H1 (cell line): ENCODE measurements at places on chromosomes 4 and X. TPM values are rescaled to one million over a fixed set of nuclear protein-coding genes. Genes with fewer than 3 reads are reported as not detected.

GRCh38 chr4:142824368-142824767, 21.7 kb downstream of the INPP4B start:
- no peak for DNase-seq

DNA sequence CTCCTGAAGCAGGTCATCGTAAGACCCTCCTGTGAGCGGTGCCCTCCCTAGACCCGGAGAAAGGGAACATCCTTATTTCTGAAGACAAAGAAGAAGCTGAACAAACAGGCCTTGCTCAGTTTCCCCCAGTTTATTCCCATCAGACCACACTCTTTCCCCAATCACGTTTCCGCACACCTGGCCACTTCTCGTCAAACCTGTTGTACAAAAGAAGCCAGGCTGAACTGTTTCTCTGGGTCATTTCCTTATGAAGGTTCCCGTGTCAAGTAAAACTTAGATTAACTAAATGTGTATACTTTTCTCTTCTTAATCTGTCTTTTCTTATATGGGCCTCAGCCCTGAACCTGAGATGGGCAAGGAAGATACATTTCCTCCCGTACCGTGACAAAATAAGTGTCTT, 111.6 kb upstream of the ENPP6 start:
- DNase-seq = no peak

SLIT2 gene
- 11.7 and 13.7 TPM in 2 replicates for total RNA-seq

TSPAN7 gene
- total RNA-seq = 31.7 and 32.1 TPM in 2 replicates

IL21 gene
- not detected in 2 replicates for total RNA-seq

TRIM61 gene
- total RNA-seq = 4.1 and 5.0 TPM in 2 replicates

MAP7D2 gene
- total RNA-seq = 0.65 and 1.0 TPM in 2 replicates

DNA sequence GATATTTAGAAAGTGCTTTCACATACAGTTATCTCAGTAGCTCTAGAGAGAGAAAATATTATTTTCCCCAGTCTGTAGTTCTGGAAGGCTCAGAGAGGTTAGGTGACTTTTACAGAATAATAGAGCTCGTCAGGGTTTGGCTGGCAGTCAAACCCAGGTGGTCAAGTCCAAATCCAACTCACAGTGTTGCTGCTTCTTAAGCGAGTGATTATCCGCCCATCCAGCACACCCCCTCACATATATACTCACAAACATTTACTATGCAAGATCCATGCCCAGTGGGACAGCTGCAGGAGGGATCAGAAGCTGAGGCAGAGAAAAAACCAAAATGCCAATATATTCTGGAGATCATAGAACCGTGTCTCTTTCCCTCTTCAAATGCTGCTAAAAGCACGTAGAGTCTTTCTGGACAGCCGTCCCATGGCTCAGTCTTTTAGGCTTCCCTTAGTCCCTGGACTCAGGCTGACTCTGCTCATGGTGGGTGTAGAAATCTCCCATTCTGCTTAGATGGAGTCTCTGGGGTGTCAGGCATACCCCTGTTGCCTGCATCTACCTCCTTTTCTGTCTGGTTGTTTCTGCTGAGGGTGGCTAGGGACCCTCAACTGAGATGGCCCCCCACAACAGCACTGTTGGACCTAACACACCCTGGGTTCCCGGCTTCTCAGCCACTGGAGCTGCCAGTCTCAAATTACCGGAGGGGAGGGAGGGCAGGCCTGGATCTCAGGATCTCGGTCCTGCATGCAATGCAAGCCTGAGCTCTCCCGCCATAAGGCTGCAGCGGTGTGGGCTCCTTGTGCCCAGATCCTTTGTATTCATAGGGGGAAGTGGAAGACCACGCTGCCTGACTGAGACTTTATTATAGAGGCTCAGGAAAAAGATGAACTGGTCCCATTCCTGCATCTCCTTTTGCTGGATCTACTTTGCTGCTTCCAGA, at the start of gene CHRNA9:
Gene CHRNA9, plus strand, starts transcription at position 743 of the 934 bp plus-strand sequence. Its CDS starts 135 bp downstream, at position 878.
- DNase-seq = no peak

DNA sequence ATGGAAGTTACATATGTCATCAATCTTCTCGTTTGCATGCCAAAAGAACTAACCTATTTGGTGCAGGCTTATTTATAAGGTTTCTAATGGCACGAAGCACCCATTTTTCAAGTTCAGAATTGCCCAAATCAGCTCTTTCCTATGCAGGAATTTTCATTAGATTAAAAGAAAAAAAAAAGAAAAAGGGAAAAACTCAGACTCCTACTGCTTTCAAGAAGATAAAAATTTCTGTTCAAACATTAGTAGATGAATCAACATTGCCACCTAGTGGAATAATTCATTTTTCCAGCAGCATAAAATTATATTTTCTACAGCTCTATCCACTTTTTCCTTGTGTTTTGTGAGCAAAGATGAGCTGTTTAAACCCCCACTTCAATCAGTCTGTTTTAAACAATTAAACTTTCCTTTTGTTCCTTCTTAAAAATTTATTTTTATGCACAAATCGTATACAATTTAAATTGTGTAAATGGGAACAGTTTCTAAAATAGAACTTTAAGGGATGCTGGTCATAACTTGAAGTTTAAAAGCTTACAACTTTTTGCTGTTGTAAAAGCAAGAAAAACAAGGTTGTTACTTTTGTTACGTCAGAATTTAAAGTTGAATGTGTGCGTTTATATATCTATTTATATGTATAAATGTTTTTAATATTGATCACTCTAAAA, 309.9 kb downstream of the ARAP2 start:
- no peak for DNase-seq

GRCh38 chrX:118174516-118175098, 58.0 kb upstream of the KLHL13 start:
- DNase-seq = no peak

QRFPR gene
- 0.88 and 1.0 TPM in 2 replicates for total RNA-seq

IL3RA gene
- total RNA-seq = not detected in 2 replicates

STBD1 gene
- 1.4 and 1.7 TPM in 2 replicates for total RNA-seq

ZNF595 gene
- total RNA-seq = 20.3 and 22.5 TPM in 2 replicates

DNA sequence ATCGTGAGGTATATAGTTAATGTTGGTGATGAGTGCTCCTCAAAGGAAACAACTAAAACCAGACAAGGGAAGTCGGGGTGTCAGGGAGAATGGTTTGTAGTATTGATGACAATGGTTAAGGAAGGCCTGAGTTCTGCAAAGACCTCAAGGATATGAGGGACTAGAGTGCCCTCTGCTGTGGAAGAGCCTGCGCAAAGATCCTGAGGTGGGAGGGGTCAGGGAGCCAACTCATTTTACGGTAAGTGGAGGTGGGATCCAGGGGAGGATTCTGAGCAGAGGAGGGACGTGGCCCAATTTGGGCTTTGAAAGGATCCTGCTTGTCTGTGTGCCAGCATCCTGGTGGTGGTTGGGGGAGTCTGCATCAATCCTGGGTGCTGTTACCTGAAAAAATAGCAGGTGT, 11.3 kb downstream of the UBA1 start:
- DNase-seq = no peak

GRCh38 chrX:13661735-13662288, 8.9 kb downstream of the TCEANC start:
- DNase-seq = no peak

SPATA4 gene
- total RNA-seq = not detected in 2 replicates

GSTCD gene
- total RNA-seq = 22.0 and 24.6 TPM in 2 replicates

DNA sequence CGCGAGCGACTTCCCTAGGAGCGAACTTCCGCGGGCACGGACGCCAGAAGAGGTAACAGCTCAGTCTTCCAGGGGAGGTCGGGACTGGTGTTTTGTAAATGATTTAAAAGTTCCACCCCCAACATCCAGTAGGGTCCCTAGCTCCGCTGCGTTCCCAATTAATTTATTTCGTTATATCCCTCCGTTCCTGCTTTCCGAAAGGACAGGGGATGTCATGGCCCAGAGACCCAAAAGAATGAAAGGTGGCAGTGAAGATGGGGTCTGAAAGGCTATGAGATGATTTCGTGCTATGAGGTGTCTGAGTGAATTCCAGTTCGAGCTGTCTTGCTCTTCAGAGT, 373 bp upstream of the SMIM43 start:
- DNase-seq = no peak

RGS12 gene
- 16.3 and 16.4 TPM in 2 replicates for total RNA-seq

DNA sequence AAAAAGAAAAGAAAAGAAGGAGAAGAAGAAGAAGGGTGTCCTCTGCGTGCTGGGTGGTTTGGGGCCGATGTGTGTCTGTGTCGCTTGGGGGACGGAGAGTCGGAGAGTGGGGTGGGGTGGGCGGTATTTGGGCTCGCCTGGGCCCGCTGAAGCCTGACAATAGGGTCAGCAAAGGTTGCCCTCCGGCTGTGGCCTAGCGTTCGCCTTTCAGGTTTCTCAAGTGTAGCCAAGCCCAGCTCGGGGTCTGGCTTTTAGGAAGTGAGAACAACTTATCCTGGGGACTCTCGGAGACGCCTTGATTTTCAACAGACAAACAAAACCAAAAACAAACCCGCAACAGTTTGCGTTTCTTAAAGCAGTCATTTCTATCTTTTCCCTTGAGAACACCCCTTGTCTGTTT, 4.1 kb upstream of the SOX3 start:
- no peak for DNase-seq

DCAF4L1 gene
- total RNA-seq = 0.15 and 0.17 TPM in 2 replicates

DNA sequence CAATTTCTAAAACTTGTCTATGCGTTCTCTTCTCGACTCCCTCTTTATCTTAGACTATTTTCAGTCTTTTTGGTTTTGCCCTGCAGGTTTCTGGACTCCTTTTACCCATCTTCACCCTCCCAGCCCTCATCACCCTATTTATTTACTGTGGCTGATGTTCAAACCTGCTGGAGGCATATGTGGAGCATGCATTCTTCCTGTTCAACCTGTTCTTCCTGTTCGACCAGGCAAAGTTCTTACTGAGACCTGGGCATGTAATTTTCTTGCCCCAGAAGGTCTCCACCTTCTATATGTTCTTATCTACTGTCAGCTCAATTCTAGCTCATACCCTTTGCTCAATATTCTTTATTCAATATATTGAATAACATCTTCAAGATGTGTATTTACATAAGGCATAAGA, 69.4 kb upstream of the AGA start:
- DNase-seq = no peak

DNA sequence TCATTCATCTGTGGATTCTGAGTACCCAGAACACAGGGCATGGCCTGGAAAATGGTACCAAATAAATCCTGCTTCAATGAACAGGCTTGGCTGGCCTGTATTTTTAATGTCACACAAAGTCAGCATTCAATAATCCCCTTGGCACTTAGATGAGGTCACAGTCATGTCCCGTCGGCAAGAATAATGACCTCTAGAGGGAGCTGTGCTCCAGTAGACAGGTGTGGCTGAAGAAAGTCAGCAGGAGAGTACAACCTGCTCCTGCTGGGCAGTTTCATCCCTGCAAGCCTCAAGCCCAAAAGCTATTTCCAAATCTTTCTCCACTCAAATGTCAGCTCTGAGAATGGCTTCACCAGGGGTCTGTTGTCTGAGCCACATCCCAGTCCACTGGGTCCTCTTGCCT, 404.0 kb upstream of the F9 start:
- peak; percentile 13 for DNase-seq

DNA sequence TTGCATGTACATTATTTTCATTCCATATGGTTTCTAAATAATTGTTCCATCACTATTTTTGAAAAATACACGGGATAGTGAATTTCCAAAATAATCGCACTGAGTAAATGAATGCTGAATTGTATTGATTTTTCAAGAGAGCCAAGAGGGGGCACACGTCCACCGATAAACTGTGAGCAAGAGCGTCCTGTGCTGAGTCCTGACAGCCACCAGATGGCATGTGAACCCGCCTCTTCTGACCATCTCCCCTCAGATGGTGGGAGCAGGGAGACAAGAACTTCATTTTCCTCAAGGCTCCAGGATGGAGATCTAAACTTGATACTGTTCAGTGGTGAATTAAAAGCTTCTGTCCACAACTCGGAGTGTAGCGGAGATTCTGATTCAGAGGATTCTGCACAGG, 30.6 kb upstream of the IL9R start:
- DNase-seq = peak; percentile 43
